ENCODE measurements at places on chromosomes 7 and 10.

GRCh38 chr10:52485462-52485861 lies 171.4 kb downstream of the DKK1 start:
- H3K4me3 ChIP-seq: no peak overlapping the region
- DNase-seq: no peak
- H3K27me3 ChIP-seq: no peaks in the 10 kb centered on the region
- H3K4me1 ChIP-seq: peaks cover 2% of the 10 kb centered on the region
- H3K36me3 ChIP-seq: no peaks in the 10 kb centered on the region

GRCh38 chr10:35420044-35420443 lies 83.7 kb downstream of the CCNY start:
- no peaks in the 10 kb centered on the region for H3K27me3 ChIP-seq
- H3K4me3 ChIP-seq: no peak overlapping the region
- H3K36me3 ChIP-seq: no peaks in the 10 kb centered on the region
- no peak for DNase-seq
- no peak overlapping the region for H3K27ac ChIP-seq

- no peaks in the 10 kb centered on the region for H3K27me3 ChIP-seq
- peaks cover 27% of the 10 kb centered on the region for H3K4me1 ChIP-seq
- H3K36me3 ChIP-seq: no peaks in the 10 kb centered on the region
- DNase-seq: no peak
Measured at GRCh38 chr10:34280599-34281374, 534.3 kb downstream of the PARD3 start.

DNA sequence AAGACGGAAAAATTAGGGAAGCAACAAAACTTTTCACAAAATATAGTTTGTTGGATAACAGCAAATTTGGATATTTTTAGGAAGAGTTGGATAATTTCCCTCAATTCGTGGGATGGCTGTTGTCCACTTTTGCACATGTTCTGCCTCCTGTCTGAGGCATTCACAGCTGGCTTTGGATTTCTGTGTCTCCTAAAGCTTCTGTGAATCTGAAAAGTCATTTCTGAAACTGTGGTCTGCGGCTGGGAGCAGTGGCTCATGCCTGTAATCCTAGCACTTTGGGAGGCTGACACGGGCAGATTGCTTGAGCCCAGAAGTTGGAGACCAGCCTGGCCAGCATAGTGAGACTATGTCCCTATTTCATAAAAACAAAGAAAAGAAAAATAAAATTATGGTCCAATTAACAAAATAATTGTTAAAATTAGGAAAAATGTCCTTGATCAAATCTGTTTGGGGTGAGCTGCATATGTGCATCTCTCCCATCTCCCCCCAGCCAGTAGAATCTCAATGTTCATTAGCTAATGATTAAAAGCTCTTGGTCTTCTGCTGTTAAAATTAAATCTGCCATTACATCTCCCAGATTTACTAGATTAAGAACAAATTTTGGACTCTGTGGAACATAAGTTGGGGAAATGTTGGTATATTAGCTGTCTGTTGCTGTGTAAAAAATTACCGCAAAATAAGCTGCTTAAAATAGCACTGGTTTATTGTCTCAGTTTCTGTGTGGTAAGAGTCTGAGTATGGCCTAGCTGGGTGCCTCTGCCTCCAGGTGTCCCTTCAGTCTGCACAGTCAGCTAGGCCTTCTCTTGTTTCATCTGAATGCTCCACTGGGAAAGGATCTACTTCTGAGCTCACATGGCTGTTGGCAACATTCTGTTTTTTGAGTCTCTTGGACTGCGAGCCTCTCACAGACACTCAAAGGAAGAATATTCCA lies 332.0 kb upstream of the FZD1 start:
- no peaks in the 10 kb centered on the region for H3K27me3 ChIP-seq
- H3K27ac ChIP-seq: no peak overlapping the region
- no peaks in the 10 kb centered on the region for H3K36me3 ChIP-seq

- no peaks in the 10 kb centered on the region for H3K27me3 ChIP-seq
- no peaks in the 10 kb centered on the region for H3K36me3 ChIP-seq
- DNase-seq: no peak
- no peaks in the 10 kb centered on the region for H3K4me1 ChIP-seq
- H3K27ac ChIP-seq: no peak overlapping the region
Measured at GRCh38 chr10:11631890-11632587, 20.6 kb upstream of the USP6NL start.

DNA sequence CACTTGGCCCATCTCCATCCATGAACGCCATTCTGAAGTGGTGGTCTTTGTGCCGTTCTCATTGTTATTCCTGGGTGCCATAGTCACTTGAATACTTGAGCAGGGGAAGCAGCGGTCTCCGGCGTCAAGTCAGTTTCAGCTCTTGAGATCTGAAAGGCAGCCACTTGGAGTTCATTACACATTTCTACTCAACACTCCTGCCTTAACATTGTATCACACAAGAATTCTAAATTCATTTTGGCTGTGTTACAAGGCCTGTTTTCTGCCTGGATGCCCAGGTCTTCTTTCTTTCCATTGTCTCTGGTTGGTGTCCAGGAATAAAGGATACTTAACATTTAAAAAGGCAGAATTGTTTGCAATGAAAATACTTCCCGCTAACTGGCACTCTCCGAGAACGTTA lies 69.0 kb upstream of the RAB11FIP2 start:
- H3K4me1 ChIP-seq: peaks cover 18% of the 10 kb centered on the region
- H3K36me3 ChIP-seq: no peaks in the 10 kb centered on the region
- DNase-seq: no peak
- H3K4me3 ChIP-seq: no peak overlapping the region
- no peak overlapping the region for H3K27ac ChIP-seq
- H3K27me3 ChIP-seq: no peaks in the 10 kb centered on the region

DNA sequence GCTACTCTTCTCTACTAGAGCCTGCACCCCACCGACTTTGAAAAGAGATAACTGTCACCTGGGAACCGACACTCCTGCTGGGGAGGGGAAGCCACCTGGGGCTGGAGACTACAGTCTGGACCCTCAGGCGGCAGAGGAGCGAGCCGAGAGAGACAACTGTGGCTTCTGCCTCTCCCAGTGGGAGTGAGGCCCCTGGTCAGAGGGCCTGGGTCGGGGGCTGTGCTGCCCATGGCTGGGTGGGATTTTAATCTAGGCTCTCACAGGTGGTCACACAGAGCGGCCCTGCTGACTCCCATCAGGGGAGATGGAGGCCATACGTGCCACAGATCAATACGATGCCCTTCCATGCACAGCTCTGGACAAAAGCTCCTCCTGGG lies 372.1 kb downstream of the DNAJB6 start:
- H3K27me3 ChIP-seq: peaks cover 35% of the 10 kb centered on the region
- H3K4me1 ChIP-seq: no peaks in the 10 kb centered on the region
- no peak for DNase-seq
- no peak overlapping the region for H3K4me3 ChIP-seq

- H3K36me3 ChIP-seq: no peaks in the 10 kb centered on the region
- H3K4me3 ChIP-seq: no peak overlapping the region
- no peak overlapping the region for H3K27ac ChIP-seq
- no peaks in the 10 kb centered on the region for H3K4me1 ChIP-seq
- peaks cover 28% of the 10 kb centered on the region for H3K27me3 ChIP-seq
Measured at GRCh38 chr7:101556453-101556968, 72.6 kb downstream of the MYL10 start.

GRCh38 chr7:107972075-107972482 lies 30.9 kb downstream of the LAMB1 start:
- peak overlapping the region; percentile 58 for H3K27ac ChIP-seq
- DNase-seq: no peak
- peaks cover 26% of the 10 kb centered on the region for H3K36me3 ChIP-seq
- H3K27me3 ChIP-seq: no peaks in the 10 kb centered on the region
- H3K4me3 ChIP-seq: no peak overlapping the region

GRCh38 chr7:139915268-139915863 lies 86.3 kb downstream of the TBXAS1 start:
- no peaks in the 10 kb centered on the region for H3K36me3 ChIP-seq
- no peak overlapping the region for H3K27ac ChIP-seq
- H3K27me3 ChIP-seq: no peaks in the 10 kb centered on the region
- peaks cover 29% of the 10 kb centered on the region for H3K4me1 ChIP-seq
- H3K4me3 ChIP-seq: no peak overlapping the region

DNA sequence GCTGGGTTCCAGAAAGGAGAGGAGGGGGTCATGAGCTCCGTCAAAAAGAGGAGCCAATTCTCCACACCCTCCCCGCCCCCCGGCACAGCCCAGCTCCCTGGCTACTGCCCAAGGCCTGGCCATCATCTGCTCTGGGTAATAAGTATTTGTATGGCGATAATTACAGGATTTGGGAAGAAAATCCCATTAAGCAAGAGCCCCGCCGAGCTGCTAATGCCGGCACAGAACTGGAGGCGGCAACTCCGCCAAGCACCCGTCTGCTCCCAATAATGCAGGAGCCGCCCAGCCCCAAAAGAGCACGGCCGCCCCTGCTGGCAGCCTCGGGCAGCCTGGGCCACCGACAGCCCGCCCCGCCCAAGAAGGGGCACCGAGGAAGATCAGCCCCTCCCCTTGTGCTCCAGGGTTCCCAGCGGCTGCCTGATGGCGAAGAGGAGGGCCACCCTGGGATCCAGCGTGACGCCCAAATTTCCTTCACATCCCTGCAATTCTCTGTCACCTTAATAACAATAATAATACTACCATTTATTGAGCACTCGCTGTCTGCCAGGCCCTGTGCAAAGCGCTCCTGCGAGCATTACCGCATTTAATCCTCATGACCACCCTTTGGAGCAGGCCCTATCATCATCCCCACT lies 5.9 kb downstream of the SLIT1 start:
- H3K4me3 ChIP-seq: no peak overlapping the region
- H3K4me1 ChIP-seq: peaks cover 7% of the 10 kb centered on the region
- DNase-seq: no peak
- H3K27me3 ChIP-seq: peaks cover 50% of the 10 kb centered on the region

DNA sequence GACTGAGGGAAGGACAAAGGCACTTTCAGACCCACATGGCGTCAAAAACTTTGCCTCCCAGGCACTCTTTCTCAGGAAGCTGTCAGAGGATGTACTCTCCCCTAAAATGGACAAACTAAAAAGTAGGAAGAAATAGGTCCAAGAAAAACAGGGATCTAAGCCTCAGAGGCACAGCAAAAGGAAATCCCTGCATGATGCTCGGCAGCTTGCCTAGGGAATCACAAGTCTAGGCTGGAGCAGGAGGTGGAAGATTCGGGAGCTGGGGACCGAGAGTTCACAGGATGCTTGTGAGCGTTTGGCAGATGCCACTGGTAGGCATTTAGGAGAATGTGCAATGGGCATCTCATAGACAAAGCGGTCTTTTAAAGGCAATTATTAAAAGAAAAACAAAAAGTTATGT lies 60.8 kb downstream of the ATXN7L1 start:
- no peaks in the 10 kb centered on the region for H3K36me3 ChIP-seq
- H3K27ac ChIP-seq: no peak overlapping the region
- no peaks in the 10 kb centered on the region for H3K27me3 ChIP-seq
- H3K4me3 ChIP-seq: no peak overlapping the region
- DNase-seq: no peak

GRCh38 chr10:60352105-60352504 lies 37.6 kb downstream of the ANK3 start:
- no peaks in the 10 kb centered on the region for H3K36me3 ChIP-seq
- no peaks in the 10 kb centered on the region for H3K27me3 ChIP-seq
- no peak for DNase-seq
- H3K4me3 ChIP-seq: no peak overlapping the region
- no peak overlapping the region for H3K27ac ChIP-seq
- no peaks in the 10 kb centered on the region for H3K4me1 ChIP-seq

- no peak overlapping the region for H3K27ac ChIP-seq
- no peak for DNase-seq
- no peaks in the 10 kb centered on the region for H3K36me3 ChIP-seq
- H3K4me1 ChIP-seq: no peaks in the 10 kb centered on the region
- H3K27me3 ChIP-seq: no peaks in the 10 kb centered on the region
Measured at GRCh38 chr7:31873816-31874597, 187.0 kb downstream of the PPP1R17 start.

Measured in suprapubic skin (tissue), 4 donors.